Retina (tissue), 1 donor: ENCODE measurements at places on chromosomes 7 and 10.
A peak's percentile ranks its signal among the peaks of the same experiment; 100 is the strongest.

DNA sequence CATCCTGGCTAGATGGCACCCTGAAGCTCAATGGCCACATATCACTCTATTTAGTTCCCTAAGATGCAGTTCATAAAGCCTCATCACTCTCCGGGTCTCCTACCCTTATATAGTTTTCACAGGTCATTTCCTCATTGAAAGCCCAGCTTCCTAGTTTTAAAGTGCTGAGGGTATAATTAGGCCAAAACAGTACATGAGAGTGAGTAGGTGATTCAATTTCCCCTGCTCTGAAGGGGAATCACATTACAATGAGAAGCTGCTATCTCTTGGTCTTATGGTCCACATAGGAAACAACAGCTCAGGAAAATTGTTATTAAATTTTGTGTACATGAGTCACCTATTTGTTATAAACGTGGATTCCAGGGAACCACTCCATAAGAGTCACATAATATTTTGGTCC is 162.0 kb downstream of the SEMA3E start:
- no peak for DNase-seq

DNA sequence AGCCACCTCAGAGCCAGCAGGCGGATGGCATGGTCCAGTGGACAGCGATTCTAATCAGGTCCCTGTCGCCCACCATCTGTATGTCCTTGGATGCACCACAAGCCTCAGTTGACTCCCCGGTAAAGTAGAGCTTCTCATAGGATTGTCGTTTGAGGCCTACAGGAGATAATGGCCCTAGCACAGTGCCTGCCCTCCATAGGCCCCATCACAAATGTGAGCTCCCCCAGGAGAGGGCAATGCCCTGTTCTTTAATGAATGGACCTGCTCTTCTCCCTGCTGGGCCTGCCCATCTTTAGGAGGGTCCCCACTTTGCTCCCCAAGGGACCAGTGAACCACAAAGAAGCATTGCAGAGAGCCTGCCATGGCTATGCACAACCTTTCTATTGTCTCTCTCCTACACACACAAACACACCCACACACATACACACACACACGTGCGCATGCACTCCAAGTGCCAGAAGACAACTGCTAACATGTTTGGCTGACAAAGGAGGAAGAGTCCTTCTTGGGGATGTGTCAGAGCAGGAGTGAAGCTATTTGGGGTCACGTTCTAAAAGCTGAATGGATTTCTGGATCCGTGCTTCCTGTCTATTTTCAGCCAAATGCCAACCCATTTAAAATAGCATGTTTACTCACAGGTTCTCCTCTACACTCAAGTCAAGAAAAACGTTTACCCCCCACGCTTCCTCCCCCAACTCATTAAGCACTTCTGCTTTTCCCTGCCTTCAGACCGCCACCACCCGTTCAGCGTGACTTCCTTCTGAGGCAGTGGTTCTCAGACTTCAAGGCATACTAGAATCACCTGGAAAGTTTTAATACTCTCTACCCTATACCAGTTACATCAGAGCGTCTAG is 196.1 kb downstream of the GRID1 start:
- DNase-seq, result no peak

- peak; percentile 16 for DNase-seq
Observed at GRCh38 chr7:23532490-23533237, 883 bp upstream of the TRA2A start.

DNA sequence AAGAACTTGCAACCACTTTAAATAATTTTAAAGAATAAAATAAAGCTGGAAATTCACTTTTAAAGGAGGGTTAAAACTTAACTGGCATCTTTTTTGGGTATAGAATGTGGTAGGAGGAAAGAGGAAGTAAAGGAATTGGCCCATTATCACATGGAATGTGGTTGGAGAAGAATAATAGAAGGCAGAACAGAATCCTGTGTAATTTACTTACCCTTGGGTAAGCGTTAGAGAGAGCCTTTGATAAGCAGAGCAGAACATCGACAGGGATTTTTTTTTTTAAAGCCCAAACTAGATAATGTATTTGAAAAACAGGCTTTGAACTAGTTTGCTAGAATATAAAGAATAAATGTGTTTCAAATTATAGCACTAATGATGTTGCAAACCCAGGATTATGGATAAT is 199.8 kb upstream of the KIAA1217 start:
- no peak for DNase-seq

DNA sequence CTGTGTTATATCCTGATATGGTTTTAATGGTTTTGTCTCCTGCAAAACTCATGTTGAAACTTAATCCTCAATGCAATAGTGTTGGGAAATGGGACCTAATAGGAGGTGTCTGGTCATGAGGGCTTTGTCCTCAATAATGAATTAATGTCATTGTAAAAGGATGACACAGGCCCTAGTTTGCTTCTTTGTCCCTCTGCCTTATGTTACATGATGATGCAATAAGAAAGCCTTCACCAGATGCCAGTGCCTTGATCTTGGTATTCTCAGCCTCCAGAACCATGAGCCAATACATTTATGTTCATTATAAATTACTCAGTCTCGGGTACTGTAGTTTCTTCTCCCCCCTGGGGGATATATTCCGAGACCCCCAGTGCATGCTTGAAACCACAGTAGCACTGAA is 1247.4 kb upstream of the SORCS1 start:
- no peak for DNase-seq

DNA sequence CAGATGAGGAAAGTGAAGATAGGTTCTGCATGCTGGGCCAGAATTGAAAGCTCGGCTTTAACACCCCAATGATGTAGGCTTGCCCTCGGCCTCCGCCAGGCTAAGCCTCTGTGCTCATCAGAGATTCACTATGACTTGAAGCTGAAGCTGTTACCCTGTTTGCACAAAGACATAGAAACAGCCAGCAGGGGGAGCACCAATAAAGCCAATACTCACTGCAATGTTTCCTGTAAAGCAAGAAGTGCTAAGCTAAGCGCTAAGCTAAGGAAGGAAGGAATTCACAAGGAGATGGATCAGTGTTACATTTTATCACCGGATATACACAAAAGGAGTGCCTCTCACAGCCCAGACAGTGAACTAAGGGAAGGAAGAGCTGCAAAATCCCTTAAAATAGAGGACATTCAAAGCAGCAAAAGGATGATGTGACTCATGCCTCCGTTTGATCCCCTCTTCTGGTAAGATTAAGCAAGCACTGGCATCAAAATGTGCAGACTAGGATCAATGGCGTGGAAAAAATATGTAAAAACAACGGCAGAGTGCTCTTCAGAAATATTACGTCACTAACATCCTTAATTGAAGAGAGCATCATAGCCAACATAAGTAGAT is 153.8 kb downstream of the COBL start:
- peak; percentile 80 for DNase-seq

- DNase-seq, result no peak
Observed at GRCh38 chr7:139773371-139773770, 4.4 kb downstream of the HIPK2 start.

DNA sequence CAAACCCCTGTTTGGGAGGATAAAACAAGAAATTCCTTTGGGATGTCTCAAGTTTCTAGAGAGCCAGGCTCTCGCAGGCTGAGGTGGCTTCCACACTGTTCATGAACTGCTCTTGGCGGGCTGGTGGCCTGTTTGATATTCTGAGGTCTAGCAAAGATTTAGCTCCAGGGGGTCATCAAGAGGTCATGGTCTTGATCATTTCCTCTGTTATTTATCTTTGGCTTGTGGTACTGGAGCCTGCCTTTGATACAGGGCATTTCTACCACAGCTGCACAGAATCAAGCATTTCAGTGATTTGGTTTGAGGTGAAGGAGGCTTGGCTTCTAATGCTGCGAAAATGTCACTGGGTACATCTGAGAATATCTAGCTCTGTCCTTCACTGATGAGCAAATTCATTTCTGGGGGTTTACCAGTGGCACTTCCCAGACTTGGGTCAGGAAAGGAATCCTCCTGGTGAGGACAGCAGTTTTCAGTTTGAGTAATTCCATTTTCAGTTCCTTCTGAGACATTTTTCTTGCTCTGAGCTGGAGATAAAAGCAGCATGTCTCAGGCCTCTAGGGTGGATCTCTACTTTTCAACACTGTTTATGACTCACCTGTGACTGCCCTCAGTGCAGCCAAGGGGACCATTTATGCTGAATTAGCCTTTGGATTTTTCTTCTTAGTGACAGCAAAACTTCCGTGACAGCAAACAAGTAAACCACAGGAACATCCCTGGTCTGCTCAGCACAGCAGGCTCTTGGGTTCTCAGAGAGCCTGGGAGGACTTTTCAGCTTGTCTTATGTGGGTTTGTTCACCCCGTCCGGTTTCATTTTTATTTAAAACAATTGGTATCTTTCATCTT is 312.0 kb downstream of the RNLS start:
- DNase-seq, result no peak

- no peak for DNase-seq
Observed at GRCh38 chr10:7507887-7508726, 97.3 kb upstream of the SFMBT2 start.

GRCh38 chr10:98096316-98096715 is 38.1 kb upstream of the R3HCC1L start:
- no peak for DNase-seq
